T-cell (primary cell): ENCODE measurements at places on chromosomes 7 and 10.

DNA sequence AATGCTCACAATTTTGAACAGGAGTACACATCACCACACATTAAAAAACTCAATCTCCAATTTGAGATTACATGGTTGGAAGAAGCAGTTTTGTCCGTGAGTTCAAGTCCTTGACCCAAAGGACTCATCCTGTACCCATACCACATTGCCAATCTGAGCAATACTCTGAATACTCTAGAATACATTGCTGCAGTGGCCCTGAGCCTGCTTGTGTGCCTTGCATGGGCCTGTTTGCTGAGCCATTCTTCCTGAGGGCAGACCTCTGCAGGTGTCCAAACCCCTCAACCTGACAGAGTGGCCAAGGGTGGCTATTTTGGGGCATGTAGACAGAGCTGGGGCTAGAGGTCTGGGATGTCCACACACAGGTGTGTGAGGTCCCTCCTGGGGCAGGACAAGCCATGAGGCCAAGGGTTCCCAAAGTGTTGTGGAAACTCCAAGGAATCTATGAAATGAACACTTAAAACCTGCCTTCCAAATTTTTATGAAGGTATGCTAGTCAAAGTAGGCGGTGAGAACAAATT lies 15.5 kb downstream of the AGMO start:
- DNase-seq = no peak

DNA sequence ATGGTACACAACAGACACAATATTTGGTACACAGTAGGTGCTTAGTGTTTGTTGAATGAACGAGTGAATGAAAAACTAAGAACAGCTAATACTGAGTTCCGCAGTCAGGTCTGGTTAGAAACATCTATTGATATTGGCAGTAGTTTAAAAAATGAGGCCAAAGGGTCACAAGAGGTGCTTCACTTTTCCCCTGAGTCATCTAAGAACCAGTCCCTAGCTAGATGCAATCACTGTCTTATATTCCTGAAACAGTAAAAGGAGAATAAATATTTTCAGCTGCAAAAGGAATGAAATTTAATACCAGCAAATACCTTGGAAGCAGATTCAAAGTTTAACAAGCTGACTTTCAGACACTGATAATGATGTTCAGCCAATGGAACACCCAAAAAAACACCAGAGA lies 54.5 kb downstream of the SCRN1 start:
- no peak for DNase-seq

DNA sequence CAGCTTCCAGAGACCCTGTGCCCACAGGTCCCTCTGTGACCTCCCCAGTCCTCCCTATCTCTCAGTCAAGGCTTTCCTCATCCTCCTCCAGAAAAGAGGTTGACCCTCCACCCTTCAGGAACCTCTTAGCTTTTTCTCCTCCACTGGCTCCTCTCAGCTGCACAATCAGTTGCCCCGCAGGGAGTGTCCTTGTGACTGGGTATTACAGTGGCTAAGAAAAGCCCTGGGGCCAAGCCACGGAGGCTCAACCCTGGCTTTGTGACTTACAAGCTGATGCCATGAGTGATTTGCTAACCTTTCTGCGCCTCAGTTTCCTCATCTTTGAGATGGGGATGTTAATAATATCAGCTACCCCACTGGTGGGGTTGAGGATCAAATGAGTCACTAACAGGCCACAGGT lies 66.4 kb upstream of the ZMIZ1 start:
- no peak for DNase-seq

GRCh38 chr7:84247591-84247990 lies 53.0 kb upstream of the SEMA3A start:
- DNase-seq = no peak

DNA sequence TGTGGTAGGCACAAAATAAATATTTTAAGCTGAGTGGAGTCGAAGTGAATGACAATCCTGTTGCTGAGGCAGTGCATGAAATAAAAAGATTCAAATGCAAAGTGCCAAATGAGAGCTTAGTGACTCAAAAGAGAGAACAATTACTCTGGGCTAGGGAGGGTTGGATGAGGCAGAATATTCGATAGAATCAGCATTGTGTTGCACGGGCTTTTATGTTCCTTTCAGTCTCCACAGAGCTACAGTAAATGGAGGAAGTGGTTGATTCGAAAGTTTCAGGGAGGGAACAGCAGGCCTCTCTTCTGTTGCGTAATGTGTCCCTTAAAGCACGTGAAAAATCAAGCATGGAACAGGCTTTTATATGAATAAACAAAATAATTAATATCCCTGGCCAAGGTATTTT lies 599.3 kb upstream of the CELF2 start:
- no peak for DNase-seq

- DNase-seq = no peak
These were observed 147.0 kb upstream of the FAM20C start for GRCh38 chr7:45106-46090.

GRCh38 chr7:95772298-95772770 lies at the start of gene DYNC1I1:
TSS of gene DYNC1I1 (plus strand) at chr7:95772554. CDS start at chr7:95804730, 32,176 bp downstream.
- DNase-seq = no peak

- DNase-seq = no peak
These were observed 61.8 kb downstream of the SHH start for GRCh38 chr7:155750255-155751125.

GRCh38 chr7:6650521-6651011 lies 13.4 kb downstream of the ZNF316 start:
- DNase-seq = no peak

DNA sequence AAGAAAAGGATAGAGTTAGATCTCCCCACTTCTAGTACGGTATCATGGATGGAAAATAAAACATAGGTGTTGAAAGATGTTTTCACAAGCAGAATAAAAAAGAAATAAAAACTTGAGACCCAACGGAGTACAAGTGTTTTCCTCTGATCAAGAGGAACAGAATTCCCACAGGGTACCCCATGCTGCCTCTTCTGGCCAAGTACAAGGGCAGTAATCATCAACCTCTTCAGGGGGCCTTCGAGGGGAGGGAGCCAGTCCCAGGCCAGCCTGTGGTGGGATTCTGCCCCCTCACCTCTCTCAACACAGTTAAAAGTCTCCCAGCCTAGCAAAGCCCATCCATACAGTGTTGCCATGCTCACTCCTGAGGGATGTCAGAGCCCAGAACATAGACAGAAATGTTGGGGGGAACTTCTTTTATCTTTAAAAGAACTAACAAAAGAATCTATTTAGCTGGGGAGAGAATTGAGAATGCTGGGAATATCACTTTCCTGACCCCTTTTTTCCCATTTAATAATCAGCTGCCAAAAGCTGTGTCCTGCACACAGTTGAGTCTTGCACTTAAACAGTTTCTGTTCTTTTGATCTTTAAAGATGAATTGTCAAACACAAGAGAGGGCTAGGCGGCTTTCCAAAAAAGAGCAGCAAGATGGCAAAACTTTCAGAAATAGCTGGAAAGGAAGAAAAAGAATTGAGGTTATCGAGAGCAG lies 101.7 kb downstream of the PTN start:
- no peak for DNase-seq

GRCh38 chr10:11154849-11155498 lies 137.3 kb downstream of the CELF2 start:
- no peak for DNase-seq

GRCh38 chr10:78547397-78547796 lies 513.7 kb downstream of the RPS24 start:
- DNase-seq = no peak

DNA sequence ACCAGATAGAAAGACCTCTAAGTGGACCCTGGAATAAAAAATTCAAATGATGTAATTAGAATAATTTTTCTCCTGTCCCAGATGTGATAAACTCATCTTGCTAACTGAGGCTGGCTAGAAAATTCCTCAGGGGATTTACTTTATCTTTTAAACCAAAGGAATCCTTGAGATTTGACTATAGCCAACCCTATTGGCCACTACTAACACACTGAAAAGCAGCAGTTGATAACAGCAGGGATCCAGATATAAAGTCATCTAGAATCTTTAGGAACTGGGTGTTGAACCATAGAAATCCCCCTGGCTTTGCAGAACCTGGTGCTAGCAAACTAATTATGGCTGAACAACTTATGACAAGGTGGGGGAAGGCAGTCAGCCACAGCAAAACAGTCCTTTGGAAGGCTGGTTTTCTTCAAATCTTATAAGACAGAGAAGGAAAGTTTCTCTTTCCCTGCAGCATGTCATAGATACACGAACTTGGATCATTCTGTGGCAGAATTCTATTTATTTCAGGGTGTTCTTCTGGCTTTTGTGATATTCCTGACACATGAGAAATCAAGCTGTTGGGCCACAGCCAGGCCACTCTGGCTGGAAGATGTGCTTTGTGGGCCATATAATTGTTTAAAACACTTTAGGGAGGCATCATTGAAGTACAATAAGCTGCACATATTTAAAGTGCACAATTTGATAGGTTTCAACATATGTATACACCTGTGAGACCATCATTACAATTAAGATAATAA lies 643.6 kb downstream of the SORCS3 start:
- DNase-seq = no peak

GRCh38 chr7:1862560-1862959 lies 192.5 kb downstream of the ELFN1 start:
- no peak for DNase-seq

DNA sequence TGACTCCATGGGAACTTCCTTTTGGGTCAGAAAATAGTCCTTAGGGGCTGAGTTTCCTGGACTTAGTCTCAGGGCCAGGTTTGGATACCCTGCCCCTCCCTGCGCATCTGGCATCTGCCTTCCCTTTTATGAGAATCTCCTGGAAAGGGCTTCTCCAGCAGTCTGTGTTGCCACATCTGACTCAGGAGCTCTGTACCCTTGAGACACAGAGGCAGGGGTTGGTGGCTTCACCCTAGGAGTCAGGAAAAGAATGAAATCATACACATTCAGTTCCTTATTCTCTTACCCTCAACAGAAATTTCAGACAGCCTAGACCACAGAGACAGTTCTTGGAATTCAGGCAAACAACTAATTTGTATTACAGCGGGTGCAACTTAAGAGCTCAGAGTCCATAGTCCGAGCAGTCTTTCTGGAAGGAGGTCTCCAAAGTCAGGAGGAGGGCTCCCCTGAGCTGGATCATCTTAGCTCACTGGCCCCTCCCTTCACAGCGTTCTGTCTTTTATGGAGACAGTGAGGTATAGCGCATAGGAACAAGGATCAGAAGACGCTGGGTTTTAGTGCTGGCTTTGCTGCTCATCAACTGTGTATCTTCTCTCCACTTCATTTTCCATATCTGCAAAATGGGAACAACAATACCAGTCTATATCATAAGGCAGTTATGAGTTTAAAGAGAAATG lies 3.0 kb upstream of the PLAU start:
- no peak for DNase-seq

- DNase-seq = no peak
These were observed 1.7 kb downstream of the ABCC2 start for GRCh38 chr10:99784016-99784726.

DNA sequence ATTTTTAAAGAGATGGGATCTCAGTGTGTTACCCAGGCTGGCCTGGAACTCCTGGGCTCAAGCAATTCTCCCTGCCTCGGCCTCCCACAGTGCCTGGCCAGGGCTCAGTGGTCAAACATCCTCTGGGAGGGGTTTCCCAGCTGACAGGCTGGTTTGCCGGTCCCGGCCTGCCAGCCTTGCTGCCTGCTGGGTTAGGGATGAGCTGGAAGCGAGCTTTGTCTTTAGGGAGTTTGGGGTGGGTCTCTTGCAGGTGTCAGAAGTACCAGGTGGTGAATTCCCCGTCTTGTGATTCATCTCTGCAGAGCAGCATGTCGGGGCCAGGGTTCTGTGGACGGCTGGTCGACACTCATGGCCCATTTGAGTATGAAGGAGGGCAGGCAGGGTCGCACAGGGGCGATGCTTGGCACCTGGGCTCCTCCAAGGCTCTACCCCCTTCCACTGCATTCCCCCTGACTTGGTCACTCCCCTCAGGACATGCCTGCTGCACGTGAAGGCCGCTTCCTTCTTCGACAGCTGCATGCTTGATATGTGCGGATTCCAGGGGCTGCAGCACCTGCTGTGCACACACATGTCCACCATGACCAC lies 30.3 kb downstream of the ZAN start:
- DNase-seq = no peak

DNA sequence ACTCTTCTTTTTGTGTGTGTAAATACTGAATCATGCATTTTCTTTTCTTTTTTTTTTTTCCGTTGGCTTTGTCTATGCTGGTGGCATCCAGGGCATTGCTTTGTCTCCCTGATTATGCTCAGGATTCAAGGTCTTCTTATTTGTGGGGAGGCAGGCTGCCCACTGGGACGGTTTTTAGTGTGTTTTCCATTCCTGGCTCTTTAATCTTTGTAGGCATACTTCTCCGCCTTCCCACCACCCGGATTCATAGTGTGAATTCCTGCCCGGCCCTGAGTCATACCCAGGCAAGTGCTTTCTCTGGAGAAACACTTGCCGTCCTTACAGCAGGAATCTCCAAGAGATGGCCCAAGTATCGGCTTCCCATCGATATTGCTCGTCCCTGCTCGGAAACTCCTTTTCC lies 5.2 kb downstream of the ZNF655 start:
- no peak for DNase-seq

- DNase-seq = peak; percentile 35
These were observed 30.7 kb upstream of the EPC1 start for GRCh38 chr10:32377458-32378259.

DNA sequence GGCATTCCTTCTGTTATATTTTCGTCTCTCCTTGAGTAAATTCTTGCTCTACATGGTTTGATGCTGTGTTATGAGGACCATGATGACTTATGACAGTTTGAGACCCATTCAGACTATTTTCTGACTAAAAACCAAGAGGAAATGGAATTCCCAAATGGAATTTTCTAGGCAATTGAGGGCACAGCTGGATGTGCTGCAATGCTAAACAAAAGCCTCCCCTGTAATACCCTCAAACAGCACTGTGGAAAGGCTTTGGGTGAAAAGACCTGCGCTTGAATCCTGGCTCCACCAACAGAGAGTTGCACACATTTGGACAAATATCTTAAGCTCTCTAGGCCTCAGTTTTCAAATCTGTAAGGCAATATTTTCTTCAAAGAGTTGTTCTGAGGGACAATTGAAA lies 129.1 kb downstream of the PRKG1 start:
- DNase-seq = no peak

- no peak for DNase-seq
These were observed 487.0 kb upstream of the SEMA3D start for GRCh38 chr7:85673876-85674275.

GRCh38 chr7:27175626-27176523 lies 1.8 kb upstream of the HOXA10 start:
- no peak for DNase-seq

GRCh38 chr10:105827133-105827532 lies 1186.0 kb downstream of the SORCS3 start:
- DNase-seq = no peak

DNA sequence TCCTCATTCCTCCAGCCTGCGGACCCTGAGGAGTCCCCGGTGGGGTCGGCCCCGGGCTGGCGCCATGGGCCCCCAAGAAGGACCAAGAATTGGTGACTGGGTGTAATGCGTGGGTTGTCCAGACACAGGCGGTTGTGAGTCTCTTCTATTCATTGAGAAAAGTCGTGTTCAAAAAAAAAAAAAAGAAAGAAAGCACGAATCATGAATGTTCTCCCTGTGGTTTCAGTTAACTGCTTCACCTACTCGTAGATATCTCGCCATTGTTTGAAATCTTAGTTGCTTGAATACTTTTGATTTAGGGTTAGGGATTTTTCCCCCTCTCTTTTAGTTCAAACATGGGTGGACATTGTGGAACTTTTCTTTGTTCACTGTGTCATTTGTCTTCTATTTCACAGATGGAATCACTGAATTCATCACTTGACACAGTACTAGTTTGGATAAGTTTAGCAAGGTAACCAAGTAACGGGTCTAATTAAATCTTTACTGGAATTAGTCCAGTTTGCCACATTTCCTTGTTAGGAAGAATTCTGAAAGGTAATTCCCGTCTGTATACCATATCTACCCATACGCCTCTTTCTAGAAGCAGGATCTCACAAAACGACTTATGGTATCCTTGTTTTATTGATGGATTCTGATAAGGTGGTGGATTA lies 775 bp downstream of the STARD3NL start:
- DNase-seq = peak; percentile 26
